A549 (cell line): ENCODE measurements at places on chromosomes 1 and 21.

- DNase-seq, result no peak
These were observed 5.9 kb upstream of the FCGR2A start for GRCh38 chr1:161499099-161500039.

DNA sequence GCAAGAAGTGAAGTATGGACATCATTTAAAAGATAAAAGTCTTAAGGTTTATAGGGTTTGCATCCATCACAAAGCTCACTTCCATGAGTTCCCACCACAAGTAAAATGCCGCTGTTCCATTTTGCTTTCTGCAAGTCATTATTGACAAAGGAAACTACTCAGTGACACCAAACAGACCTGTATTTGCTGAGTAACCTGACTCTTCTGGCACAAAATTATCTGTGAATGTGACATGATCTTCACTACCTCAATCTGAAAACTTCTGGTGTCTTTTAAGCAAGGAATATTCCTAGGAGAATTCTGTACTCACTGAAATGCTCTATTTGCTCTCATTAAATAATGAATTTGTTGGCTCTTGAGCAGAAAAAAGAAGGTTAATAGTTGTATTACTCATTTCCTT, 1077.4 kb upstream of the ADGRL4 start:
- DNase-seq, result no peak

DNA sequence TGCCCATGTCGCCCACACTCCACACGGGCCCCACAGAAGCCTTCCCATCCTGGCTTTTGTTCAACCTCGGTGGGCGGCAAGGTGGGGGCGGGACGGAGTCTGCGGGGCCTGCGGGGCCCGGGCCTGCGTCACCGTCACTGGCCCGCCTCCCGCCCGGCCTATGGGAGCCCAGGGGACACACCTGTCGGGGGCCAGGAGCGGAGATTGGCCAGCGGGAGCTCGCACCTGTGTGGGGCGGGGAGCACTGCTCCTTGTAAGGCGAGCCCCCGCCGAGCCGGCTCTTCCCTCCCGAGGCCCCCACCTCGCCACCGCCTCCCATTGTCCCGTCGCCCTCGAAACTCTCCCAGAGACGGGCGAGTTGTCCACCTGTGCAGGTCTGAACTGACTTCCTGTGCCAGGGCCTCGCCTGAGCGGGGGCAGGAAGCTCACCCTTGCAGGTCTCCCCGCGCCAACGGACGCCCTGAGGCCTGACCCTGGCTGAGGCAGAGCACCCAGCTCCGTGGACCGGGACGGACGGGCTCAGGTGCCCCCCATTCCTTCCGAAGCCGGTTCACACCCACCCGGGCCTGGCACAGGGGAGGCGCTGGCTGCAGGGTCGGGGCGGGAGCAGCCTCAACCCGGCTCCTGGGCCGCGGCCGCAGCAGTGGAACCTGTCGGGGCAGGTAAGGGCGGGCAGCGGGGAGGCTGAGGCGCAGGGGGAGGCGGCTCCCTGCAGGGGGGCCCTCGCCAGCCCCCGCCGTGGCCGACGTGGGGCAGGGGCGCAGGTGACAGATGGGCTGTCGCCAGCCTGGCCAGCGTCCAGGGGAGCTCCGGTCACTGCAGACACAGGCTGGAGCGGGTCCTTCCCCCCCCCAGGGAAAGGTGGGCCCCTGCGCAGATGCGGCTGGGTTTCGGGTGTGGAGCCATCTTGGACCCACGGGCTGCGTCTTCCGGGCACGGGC, 10.8 kb upstream of the TTLL10 start:
- DNase-seq, result no peak

DNA sequence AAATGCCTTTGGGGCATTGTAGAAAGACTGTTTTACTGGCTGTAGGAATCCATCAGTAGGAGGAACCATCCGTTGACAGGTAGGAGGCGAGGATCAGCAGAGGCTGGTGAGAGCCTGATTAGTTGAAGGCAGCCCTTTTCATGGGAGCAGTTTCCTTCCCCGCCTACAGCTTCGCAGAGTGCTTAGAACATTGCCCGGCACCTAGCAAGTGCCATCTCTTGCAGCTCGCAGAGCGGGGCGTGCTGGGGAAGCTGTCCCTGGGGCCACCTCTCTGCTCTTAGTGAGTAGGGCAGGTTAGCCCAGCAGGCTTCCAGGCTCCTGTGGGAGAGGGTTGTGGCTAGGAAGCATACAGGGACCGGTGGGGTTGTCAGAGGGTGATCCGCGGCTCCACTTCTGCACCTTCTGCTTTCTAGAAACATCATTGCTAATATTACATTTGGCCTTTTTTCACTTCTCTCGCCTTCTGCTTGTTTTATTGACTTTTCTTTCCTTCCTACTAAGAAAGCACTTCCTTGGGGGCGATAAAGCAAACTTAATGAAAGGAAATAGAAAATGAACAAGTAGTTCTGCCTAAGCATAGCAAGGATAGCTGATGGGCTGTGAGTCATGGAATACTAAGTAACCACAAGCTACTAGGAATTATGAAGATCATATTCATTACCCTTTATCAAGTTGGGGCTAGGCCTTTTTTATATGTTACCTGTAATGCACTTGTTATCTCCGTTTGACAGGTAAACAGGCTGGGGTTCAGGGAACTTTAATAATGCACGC, 176.7 kb downstream of the GALNT2 start:
- DNase-seq, result no peak

- no peak for DNase-seq
These were observed 46.0 kb upstream of the GUCA2A start for GRCh38 chr1:42210421-42211133.

DNA sequence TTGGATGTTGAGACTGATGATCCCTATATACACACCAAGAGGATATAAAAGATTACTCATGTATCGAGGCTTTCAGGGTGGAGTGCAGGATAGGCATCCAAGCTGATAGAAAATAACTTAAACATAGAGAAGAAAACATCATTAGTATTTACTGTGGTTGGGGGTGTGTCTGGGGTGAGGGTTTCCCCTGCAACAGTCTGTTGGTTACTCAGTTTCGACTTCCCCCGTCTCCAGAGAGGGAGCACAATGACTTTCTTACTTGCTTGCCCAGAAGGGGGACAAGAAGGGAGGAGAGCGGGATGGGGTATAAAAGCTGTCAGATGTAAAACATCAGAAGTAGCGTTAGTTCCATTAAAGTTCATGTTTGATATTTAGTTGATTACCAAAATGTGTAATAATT, 717.4 kb upstream of the ZP4 start:
- DNase-seq, result no peak

GRCh38 chr1:212699104-212699624, 476 bp downstream of the BATF3 start:
- DNase-seq, result peak; percentile 72

DNA sequence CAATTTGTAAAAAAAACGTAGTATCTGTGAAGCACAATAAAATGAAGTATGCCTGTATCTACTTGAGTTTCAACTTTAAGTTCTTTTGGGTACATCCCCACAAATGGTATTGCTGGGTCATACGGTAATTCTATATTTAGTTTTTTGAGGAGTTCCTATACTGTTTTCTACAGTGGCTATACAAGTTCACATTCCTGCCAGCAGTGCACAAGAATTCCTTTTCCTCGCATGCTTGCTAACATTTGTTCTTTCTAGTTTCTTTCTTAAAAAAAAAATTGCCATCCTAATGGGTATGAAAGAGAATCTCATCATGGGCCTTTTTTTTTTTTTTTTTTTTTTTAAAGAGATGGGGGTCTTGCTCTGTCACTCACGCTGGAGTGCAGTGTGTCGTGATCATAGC, 41.9 kb downstream of the UCK2 start:
- DNase-seq, result no peak

- DNase-seq, result peak; percentile 16
These were observed 144.0 kb downstream of the MAGI3 start for GRCh38 chr1:113534130-113534817.

GRCh38 chr1:89483010-89483756, 41.4 kb upstream of the LRRC8B start:
- DNase-seq, result peak; percentile 33
